ENCODE measurements at places on chromosomes 2 and 18.

DNA sequence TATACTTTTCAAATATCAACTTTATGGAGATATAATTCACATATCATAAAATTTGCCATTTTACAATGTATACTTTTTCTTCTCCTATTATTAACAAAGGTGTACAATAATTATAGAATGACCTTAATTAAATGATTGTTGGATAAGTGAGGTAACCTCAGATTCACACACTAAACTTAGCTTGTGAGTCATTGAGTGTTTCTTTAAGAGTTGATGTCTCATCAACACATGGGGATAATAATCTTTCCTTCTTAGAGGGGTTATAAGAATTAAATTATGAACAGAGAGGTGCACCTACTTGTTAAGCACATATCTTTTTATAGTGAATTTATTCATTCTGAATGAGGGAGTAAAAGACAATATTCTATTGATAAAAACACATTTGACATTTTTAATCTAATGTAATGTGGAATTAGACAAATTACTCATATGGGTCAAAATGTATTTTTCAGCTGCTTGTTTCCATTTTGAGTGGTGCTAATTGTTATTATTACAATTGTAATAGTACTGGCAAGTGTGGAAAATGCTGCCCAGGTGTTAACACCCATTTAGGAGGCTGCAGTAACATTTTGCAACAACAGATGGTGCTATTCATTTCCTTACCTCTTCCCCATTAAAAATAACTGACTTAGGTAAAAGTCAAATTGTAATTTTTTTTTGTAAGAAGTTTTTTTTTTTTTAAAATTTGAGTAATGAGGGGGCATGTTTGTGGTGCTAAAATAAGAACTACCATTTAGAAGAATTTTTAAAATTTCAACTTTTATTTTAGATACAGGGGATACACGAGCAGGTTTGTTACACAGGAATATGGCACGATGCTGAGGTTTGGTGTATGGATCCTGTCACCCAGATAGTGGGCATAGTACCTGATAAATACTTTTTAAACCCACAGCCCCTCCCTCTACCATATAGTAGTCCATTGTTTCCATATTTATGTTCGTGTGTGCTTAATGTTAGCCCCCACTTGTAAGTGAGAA is 32.1 kb upstream of the DYNAP start:
- peak; percentile 29 for DNase-seq

GRCh38 chr2:143574069-143574468 is 444.9 kb downstream of the ARHGAP15 start:
- no peak for DNase-seq

DNA sequence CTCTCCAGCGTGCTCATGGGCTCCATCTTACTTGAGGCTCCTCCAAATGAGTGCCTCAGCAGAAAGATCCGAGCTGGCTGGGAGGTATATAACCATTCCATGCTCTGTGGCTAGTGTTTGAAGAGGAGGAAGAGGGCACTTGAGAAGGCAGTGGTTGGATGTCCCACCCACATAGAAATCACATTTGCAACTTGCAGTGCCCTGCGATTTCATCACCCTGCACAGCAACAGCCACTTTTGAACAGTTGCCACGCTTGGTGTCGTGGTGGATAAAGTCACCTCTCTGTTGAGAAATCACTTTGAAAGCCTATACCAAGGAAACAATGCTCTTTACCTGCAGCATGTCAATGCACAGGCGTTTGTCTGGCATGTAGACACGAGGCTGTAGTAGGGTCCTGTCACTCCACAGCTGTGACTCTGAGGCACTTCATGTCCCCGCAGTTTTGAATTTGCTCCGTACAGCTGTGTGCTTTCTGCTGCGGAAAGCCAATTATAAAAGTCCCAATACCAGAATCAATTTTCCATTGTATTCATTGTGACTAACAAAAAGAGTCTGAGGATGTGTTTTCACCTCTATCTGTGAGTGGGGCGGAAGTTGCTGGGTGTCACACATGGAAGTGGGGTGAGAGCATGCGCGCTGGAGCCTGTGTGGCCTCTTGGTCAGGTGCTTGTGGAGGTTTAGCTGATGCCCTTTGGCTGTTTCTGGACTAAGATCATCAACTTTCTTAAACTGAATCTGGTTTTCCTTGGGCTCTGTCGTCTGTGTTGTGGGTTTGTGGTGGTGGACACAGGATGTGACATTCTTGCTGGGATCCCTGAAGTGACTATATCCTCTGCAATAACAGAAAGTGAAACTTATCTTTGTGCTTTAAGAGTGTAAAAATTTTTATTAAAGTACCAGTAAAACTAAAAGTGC is 2.8 kb downstream of the CNDP2 start:
- DNase-seq: peak; percentile 30

DNA sequence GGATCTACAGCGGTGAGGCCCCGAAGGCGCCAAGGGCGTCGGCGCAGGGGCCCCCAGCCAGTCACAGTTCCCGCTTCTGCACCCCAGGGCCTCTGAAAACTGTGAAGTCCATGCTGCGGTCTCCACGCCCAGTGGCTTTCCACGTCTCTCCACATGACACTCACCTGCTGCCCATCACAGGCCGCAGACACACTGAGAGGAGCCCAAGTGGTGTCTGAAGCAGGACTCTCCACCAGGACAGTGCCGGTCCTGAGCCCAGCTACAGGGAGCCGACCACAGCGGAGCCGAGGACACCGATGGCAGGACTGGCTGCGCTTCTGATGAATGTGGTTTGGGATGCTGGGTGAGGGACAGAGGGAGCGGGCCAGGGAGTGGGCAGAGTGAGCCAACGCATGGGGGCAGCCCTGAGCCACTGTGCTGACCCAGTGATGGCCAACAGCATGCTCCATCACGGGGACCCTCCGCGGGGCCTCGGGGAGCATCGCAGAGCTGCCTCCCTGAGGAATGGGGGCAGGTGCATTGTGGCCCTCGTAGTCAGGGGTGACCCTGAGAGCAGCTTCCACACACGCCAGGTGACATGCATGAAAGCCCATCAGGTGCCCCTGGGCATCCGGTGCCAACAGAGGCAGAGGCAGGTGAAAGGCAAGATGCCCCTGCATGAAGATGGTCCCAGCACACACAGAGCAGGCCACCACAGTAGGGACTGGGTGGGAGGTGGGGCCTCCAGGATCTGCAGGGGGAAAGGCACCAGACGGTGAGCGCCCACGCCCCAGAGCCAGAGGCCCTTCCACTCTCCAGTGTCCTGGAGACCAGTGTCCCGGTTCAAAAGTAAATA is 116.6 kb downstream of the HDAC4 start:
- no peak for DNase-seq

DNA sequence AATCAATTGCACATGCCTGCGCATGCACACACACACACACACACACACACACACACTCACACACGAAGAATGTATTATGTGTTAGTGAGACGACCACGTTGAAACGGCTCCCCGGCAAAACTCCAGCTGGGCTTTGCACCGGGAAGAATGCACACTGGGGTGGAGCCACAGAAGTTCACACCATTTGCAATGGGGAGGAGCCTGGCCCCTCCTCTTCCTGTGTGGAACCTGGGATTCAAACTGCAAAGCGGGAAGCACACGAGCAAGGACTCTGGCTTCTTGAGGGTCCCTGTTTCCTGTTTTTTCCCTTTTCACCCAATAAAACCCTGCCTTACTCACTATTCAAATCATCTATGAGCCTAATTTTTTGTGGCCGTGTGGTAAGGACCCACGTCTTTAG is 304.0 kb upstream of the TMEFF2 start:
- DNase-seq: no peak

DNA sequence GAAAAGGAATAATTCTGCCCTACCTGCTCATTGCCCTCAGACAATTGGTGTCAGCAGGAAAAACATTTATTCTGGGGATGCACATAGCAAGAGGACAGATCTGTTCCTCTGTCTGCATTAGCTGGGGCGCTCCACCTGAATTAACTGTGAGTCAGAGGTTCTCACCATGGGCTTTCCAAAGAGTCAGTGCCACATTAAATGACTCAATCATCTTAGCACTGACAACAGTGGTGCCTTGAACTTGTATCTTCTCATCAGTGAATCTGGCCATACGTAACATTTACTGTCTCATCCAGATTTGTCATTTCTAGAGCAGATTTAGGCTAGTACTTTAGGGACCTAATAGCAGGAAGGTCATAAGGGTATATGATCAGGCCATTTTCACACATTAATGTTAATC is 358.1 kb upstream of the CRIM1 start:
- peak; percentile 1 for DNase-seq

GRCh38 chr2:178514664-178515063 is 34.4 kb downstream of the PLEKHA3 start:
- peak; percentile 95 for DNase-seq

GRCh38 chr2:39547811-39548719 is 111.0 kb upstream of the MAP4K3 start:
- DNase-seq: peak; percentile 100
